ENCODE measurements at places on chromosomes 1 and 21. TPM values are rescaled to one million over a fixed set of nuclear protein-coding genes. Genes with fewer than 3 reads are reported as not detected.

Gene BSND
- not detected for total RNA-seq

Gene URB2
- total RNA-seq: 20.4 TPM

Gene CR1L
- not detected for total RNA-seq

Gene PADI2
- not detected for total RNA-seq

Gene ANKRD45
- total RNA-seq: 0.22 TPM
